ENCODE measurements at places on chromosomes 13 and 19. TPM values are rescaled to one million over a fixed set of nuclear protein-coding genes. Genes with fewer than 3 reads are reported as not detected.

GRCh38 chr13:102392481-102393209 is 9.2 kb downstream of the FGF14 start:
- H3K4me1 ChIP-seq, result peaks cover 15% of the 10 kb centered on the region
- H3K27me3 ChIP-seq, result no peaks in the 10 kb centered on the region
- no peak for DNase-seq
- no peak overlapping the region for H3K27ac ChIP-seq

Gene DCUN1D2
- total RNA-seq, result 12.2 TPM

DNA sequence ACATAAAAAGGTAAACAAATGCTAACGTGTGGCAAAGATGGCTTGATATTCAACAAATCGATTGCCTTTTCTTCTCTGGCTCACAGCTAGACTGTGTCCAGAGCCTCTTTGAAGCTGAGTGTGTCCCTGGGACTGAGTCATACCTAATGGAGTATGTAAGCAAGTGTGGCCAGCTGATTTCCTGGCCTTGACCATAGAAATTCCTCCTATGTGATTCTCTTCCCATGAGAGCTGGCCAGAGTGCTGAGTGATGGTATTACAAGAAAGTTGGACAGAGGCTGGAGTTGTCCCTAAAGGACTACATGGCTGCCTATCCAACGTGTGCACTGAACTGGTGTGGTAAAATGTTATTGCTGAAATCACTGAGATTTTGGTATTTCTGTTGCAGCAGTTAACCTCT is 320.1 kb upstream of the SLC10A2 start:
- H3K4me1 ChIP-seq, result no peaks in the 10 kb centered on the region
- no peak for DNase-seq
- no peaks in the 10 kb centered on the region for H3K27me3 ChIP-seq

DNA sequence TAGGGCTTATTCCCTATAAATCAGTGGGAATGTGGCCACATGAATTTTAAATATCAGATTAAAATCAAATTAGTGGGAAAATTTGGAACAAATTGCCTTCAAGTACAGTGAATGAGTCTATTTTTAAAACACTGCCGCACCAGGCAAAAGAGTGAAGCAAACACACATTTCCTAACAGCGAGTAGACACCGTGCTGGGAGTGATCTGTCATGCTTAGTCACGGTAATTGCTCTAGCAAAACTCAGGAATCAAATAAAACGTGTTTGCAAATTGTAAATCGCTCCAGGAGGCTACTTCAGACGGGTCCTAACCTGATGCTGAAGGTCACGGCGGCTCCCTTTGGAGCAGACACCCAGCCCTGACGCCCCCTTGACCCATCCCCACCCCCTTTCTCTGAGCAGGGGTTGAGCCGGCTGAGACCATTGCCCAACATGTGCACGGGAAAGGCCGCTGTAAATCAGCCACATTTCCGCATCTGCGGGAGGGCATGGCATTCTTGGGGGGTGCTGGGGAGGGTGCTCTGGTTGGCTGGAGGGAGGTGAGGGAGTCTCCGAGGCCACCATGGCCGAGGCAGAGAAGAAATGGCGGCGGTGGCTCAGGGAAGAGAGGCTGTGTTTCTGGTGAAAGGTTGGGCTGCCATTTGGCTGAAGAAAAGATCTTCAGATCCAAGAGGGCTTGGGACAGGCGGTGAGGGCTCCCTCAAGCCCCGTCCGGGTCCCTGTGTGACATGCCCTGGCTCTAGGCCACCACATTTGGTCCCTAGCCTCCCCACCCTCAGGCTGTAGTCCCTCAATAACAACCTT is 8.9 kb downstream of the CEBPA start:
- DNase-seq, result peak; percentile 70
- peaks cover 35% of the 10 kb centered on the region for H3K4me1 ChIP-seq
- H3K27me3 ChIP-seq, result no peaks in the 10 kb centered on the region
- no peak overlapping the region for H3K4me3 ChIP-seq
- no peak overlapping the region for H3K27ac ChIP-seq
- H3K36me3 ChIP-seq, result no peaks in the 10 kb centered on the region

Gene MCF2L
- total RNA-seq, result 37.4 TPM

GRCh38 chr19:19179548-19180441 is 9.7 kb upstream of the MEF2B start:
- no peaks in the 10 kb centered on the region for H3K27me3 ChIP-seq
- no peak overlapping the region for H3K4me3 ChIP-seq
- no peak for DNase-seq
- no peaks in the 10 kb centered on the region for H3K4me1 ChIP-seq
- no peak overlapping the region for H3K27ac ChIP-seq

DNA sequence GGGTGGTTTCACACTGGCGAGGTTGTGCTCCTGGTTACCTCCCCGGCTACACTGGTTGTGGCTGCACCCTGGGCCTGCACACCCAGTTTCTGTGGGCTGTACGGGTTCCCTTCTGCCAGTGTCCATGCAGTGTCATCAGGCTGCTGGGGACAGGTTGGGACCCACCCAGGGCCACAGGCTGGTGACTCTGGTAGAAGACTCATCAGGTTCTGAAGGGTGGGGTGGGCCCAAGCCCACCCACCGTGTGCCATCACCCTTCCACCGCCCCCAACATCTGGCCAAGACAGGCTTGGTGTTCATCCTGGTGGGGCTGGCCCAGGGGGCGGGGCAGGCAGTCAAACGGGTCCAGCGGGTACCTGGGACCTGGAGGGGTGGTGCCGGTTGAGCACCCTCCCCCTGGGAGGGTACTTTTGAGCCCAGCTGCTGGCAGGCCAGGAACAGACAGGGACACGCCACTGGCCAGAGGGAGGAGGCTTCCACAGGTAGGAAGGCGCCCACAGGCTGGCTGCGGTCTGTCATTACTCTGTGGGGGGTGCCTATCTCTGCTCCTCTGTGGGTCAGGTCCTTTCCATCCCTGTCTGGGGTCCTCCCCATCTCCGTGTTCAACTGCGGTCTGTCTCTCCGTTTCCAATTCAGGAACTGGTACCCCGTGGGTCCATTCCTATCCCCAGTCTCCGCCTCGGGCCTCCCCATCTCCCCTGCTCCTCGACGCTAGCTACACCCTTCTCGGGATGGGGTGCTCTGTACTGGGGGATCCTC is at the start of gene RNF225:
Gene RNF225, plus strand, starts transcription at position 437 of the 759 bp plus-strand sequence. CDS start 434 bp downstream, outside the sequence.
- H3K36me3 ChIP-seq, result peaks cover 23% of the 10 kb centered on the region
- no peak for DNase-seq
- no peaks in the 10 kb centered on the region for H3K27me3 ChIP-seq
- H3K27ac ChIP-seq, result no peak within 1 kb of the TSS

DNA sequence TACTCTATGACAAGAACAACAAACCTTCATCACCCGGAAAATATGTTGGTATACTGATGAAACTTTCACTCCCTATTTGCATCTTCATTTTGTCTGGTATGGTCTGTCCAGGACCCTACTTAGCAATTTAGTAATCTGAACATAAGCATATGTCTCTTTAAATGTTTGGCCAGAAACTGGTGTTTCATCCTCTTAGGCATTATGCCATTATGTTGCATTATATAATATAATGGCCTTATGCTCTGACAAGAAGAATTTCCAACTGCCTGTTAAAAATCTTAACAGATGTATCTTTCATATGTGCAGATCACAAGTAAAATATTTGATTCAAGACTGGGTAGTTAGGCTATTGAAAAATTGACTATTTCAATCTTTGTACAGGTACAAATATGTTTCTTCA is 610.6 kb upstream of the PRR20A start:
- H3K27ac ChIP-seq, result no peak overlapping the region
- DNase-seq, result no peak
- H3K4me1 ChIP-seq, result no peaks in the 10 kb centered on the region
- no peaks in the 10 kb centered on the region for H3K27me3 ChIP-seq
- no peak overlapping the region for H3K4me3 ChIP-seq

GRCh38 chr13:33846303-33847062 is 28.5 kb downstream of the RFC3 start:
- H3K27me3 ChIP-seq, result no peaks in the 10 kb centered on the region
- no peak overlapping the region for H3K4me3 ChIP-seq
- H3K27ac ChIP-seq, result no peak overlapping the region
- no peaks in the 10 kb centered on the region for H3K4me1 ChIP-seq
- no peaks in the 10 kb centered on the region for H3K36me3 ChIP-seq

- no peak overlapping the region for H3K4me3 ChIP-seq
- H3K27ac ChIP-seq, result no peak overlapping the region
- H3K4me1 ChIP-seq, result peaks cover 1% of the 10 kb centered on the region
- no peak for DNase-seq
- H3K36me3 ChIP-seq, result no peaks in the 10 kb centered on the region
- peaks cover 10% of the 10 kb centered on the region for H3K27me3 ChIP-seq
Measured at GRCh38 chr19:47028195-47028601, 8.6 kb downstream of the NPAS1 start.

- H3K4me1 ChIP-seq, result peaks cover 10% of the 10 kb centered on the region
- no peak overlapping the region for H3K4me3 ChIP-seq
- H3K36me3 ChIP-seq, result peaks cover 3% of the 10 kb centered on the region
- H3K27ac ChIP-seq, result no peak overlapping the region
- no peak for DNase-seq
- H3K27me3 ChIP-seq, result no peaks in the 10 kb centered on the region
Measured at GRCh38 chr13:41813426-41813825, 147.5 kb downstream of the VWA8 start.

Gene AZU1
- total RNA-seq, result not detected

DNA sequence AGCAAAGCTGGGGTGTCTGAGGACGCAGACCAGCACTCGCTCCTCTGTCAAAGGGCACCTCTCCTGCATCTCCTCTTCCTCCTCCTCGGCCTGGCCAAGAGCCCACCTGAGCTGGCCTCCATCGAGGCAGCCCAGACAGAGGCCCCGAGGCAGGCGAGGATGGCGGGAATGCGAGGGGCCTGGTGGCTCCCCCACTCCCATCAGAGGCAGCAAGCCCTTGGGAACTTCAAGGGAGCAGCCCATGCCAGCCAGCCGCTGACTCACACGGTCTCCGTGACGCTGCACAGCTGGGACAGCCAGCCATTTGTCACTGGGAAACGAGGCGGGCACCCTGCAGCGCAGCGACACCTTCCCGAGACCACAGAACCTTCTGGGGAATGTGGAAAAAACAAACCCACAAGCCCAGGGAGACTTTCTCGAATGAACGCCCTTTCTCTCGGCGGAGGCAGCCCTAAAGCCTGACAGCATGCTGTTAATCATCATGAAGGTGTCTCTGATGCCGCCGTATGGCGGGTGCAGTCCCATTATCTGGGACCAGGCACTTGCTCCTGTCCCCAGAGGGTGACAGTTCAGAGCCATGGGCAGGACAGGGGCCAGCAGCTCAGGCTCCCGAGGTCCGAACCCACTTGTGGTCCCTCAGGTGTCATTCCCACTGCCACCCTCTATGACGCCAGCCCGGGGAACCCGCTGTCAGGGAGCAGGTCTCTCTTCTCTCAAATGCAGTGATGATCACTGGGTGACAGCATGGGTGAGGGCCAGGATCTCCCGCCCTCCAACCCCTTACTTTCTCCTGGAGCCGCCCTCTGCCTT is 53.0 kb downstream of the PEPD start:
- H3K36me3 ChIP-seq, result no peaks in the 10 kb centered on the region
- no peak for DNase-seq
- no peaks in the 10 kb centered on the region for H3K4me1 ChIP-seq

Gene CEACAM7
- 0.52 TPM for total RNA-seq

- DNase-seq, result no peak
- H3K4me1 ChIP-seq, result no peaks in the 10 kb centered on the region
- no peak overlapping the region for H3K27ac ChIP-seq
- H3K4me3 ChIP-seq, result no peak overlapping the region
- H3K36me3 ChIP-seq, result no peaks in the 10 kb centered on the region
- H3K27me3 ChIP-seq, result no peaks in the 10 kb centered on the region
Measured at GRCh38 chr13:113792236-113792770, 33.3 kb downstream of the TMEM255B start.

GRCh38 chr13:26255115-26255514 is 1.2 kb downstream of the CDK8 start:
- peak overlapping the region; percentile 89 for H3K27ac ChIP-seq
- H3K36me3 ChIP-seq, result no peaks in the 10 kb centered on the region
- no peaks in the 10 kb centered on the region for H3K27me3 ChIP-seq

DNA sequence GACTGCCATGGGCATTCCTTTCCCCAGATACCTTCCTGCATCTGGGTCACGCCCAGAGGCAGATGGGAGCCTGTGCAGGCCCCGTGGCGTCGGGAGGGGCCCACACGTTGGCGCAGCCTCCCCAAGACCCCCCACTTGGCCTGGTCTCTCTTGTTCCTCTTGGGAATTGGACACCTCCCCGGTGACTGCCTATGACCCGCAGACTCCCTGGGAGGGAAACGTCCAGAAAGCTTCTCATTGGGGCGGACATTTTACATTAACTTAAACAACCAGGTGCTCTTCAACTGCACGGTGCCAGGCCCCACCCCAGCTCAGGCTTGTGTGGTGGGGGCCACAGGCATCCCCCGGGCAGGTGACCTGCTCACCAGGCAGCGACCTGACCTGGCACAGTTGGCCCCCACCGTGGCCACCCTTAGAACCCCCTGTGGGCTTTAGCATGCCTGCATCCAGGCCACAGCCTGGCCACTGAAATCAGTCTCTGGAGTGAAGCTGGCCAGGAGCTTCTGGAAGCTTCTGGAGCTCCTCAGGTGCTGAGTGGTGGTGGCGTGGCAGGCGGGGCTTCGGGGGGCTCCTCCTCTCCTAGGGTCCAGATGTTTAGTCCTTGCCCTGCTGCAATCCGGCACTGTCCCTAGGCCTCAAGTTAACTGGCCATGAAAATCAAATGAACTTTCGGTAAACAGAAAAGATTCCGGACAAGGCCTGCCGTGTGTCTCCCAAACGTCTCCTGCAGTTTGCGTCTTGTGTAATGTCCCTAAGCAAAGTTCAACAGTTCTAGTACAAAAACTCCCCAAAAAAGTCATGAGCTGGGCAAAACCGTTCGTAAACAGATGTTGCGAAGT is 8.5 kb upstream of the PROZ start:
- peaks cover 16% of the 10 kb centered on the region for H3K4me1 ChIP-seq
- no peaks in the 10 kb centered on the region for H3K36me3 ChIP-seq
- no peak overlapping the region for H3K27ac ChIP-seq
- H3K4me3 ChIP-seq, result no peak overlapping the region

Gene LIN37
- total RNA-seq, result 6.7 TPM

DNA sequence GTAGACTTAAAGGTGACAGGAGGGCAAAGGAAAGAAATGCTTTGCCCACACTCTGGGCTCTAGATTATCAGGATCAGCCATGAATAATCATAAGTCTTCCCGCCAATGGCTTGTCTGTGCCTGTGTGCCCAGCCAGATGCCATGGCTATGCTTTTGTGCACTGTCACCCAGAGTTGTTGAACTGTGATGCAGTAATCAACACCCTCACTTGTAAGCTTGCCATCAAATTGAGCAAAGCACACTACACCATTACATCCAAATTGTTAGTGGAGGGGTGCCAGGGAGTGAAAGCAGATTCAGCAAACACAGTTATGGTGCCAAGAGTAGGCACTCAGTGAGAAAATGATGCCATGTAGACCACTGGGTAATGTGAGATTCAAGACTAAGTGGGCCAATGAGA is 845.3 kb upstream of the MIR17HG start:
- no peak overlapping the region for H3K27ac ChIP-seq
- H3K4me3 ChIP-seq, result no peak overlapping the region
- H3K4me1 ChIP-seq, result peaks cover 15% of the 10 kb centered on the region
- no peak for DNase-seq
- no peaks in the 10 kb centered on the region for H3K36me3 ChIP-seq

DNA sequence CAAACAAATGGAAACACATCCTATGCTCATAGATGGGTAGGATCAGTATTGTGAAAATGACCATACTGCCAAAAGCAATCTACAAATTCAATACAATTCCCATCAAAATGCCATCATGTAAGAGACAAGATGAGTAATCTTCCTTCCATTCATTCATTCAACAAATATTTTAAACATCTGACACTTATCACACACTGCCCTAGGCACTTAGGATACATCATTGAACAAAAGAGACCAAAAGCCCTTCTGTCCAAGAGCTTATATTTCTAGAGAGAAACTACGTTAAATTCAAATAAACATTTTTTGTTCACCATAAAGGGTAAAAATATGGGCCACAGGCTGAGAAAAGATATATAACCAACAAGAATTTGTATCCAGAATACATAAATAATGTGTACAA is 20.5 kb upstream of the LHFPL6 start:
- H3K27ac ChIP-seq, result no peak overlapping the region
- H3K36me3 ChIP-seq, result no peaks in the 10 kb centered on the region
- no peaks in the 10 kb centered on the region for H3K27me3 ChIP-seq
- no peak overlapping the region for H3K4me3 ChIP-seq
